ENCODE measurements at places on chromosomes 16 and 17. TPM values are rescaled to one million over a fixed set of nuclear protein-coding genes. Genes with fewer than 3 reads are reported as not detected.

The CIBAR2 gene
- total RNA-seq = not detected

The KRT39 gene
- total RNA-seq = not detected

The SLC25A10 gene
- total RNA-seq = 9.8 TPM

The TEKT1 gene
- not detected for total RNA-seq

The TMC5 gene
- 40.3 TPM for total RNA-seq

DNA sequence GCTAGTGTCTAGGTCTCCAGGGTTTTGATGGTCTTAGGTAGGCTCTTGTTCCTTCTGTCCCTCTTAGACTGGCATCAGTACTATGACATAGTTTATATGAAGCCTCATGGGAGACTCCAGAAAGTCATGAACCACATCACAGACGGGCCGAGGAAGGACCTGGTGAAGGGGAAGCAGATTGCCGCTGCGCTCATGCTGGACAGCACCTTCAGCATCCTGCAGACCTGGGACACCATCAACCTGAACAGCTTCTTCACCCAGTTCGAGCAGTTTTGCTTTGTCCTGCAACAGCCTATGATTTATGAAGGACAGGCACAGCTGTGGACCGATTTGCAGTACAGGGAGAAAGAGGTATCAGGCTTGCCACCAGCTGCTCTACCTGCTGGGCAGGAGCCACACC is 34.0 kb downstream of the RNF213 start:
- no peaks in the 10 kb centered on the region for H3K27me3 ChIP-seq
- no peak for DNase-seq
- no peak overlapping the region for H3K4me3 ChIP-seq
- no peaks in the 10 kb centered on the region for H3K4me1 ChIP-seq
- no peaks in the 10 kb centered on the region for H3K36me3 ChIP-seq

- no peak overlapping the region for H3K27ac ChIP-seq
- DNase-seq = no peak
- no peaks in the 10 kb centered on the region for H3K27me3 ChIP-seq
- H3K36me3 ChIP-seq = peaks cover 3% of the 10 kb centered on the region
- no peak overlapping the region for H3K4me3 ChIP-seq
Observed at GRCh38 chr16:28149011-28149888, 62.5 kb downstream of the XPO6 start.

- no peaks in the 10 kb centered on the region for H3K27me3 ChIP-seq
- DNase-seq = no peak
- peak overlapping the region; percentile 63 for H3K27ac ChIP-seq
- peak overlapping the region; percentile 49 for H3K4me3 ChIP-seq
- H3K4me1 ChIP-seq = peaks cover 5% of the 10 kb centered on the region
- no peaks in the 10 kb centered on the region for H3K36me3 ChIP-seq
Observed at GRCh38 chr17:58330538-58330996, 2.0 kb upstream of the TSPOAP1 start.

- peak overlapping the region; percentile 96 for H3K27ac ChIP-seq
- H3K4me1 ChIP-seq = peaks cover 27% of the 10 kb centered on the region
- H3K4me3 ChIP-seq = peak overlapping the region; percentile 100
- no peaks in the 10 kb centered on the region for H3K36me3 ChIP-seq
Observed at GRCh38 chr17:40064971-40065768, 2.4 kb downstream of the THRA start.

- no peak overlapping the region for H3K27ac ChIP-seq
- H3K4me1 ChIP-seq = no peaks in the 10 kb centered on the region
- H3K27me3 ChIP-seq = peaks cover 99% of the 10 kb centered on the region
Observed at GRCh38 chr16:1123525-1124230, 27.6 kb upstream of the C1QTNF8 start.

- H3K27me3 ChIP-seq = no peaks in the 10 kb centered on the region
- peak; percentile 63 for DNase-seq
- H3K27ac ChIP-seq = no peak overlapping the region
- H3K4me1 ChIP-seq = no peaks in the 10 kb centered on the region
- H3K36me3 ChIP-seq = no peaks in the 10 kb centered on the region
Observed at GRCh38 chr16:19071811-19072777, 4.7 kb downstream of the COQ7 start.

DNA sequence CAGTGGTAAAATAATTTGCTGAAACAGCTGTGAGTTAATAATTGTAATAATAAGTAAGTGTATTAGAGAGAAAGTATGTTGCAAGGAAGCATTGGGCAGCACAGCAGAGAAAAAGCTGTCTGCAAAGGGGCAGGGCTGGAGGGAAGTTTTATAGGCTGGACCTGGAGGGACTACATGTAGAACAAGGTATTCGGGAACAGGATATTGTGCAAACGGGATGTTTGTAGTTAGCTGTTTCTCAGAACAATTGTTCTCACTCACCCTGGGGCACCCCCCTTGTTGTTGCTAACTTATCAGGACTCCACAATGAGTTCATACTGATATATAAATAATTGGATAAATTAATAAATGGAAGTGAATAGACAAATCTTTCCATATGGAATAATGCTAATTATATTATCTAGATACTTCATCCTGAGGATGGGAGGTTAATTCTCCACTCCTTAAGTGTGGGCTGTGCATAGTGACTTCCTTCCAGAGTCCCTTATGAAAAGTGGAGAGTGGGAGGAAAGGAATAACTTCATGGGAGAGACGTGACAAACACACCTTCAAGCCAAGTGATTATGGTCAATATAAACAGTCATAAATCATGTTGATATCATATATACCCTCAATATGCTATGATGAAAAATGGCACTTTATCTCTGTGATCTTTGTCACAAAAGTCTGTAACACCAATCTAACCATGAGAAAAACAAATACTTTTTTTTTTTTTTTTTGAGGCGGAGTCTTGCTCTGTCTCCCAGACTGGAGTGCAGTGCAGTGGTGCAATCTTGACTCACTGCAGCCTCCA is 85.4 kb downstream of the PPM1E start:
- no peaks in the 10 kb centered on the region for H3K4me1 ChIP-seq
- no peak overlapping the region for H3K4me3 ChIP-seq
- H3K27me3 ChIP-seq = no peaks in the 10 kb centered on the region
- no peak overlapping the region for H3K27ac ChIP-seq

DNA sequence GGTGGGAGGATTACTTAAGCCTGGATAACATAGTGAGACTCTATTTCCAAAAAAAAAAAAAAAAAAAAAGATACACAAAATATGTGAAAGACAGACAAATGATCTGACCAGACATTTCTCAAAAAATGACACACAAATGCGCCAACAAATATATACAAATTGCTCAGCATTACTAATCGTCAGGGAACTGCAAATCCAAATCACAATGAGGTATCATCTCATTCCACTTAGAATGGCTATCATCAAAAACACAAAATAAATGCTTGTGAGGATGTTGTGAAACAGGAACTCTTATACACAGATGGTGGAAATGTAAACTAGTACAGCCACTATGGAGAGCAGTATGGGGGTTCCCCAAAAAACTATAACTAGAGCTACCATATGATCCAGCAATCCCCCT is 62.4 kb downstream of the STX8 start:
- no peak overlapping the region for H3K27ac ChIP-seq
- H3K4me1 ChIP-seq = no peaks in the 10 kb centered on the region
- no peaks in the 10 kb centered on the region for H3K27me3 ChIP-seq
- no peak overlapping the region for H3K4me3 ChIP-seq
- H3K36me3 ChIP-seq = no peaks in the 10 kb centered on the region
- DNase-seq = no peak

GRCh38 chr17:302300-302698 is 50.3 kb downstream of the RPH3AL start:
- no peak overlapping the region for H3K4me3 ChIP-seq
- no peak for DNase-seq
- no peaks in the 10 kb centered on the region for H3K4me1 ChIP-seq
- H3K27ac ChIP-seq = no peak overlapping the region
- H3K27me3 ChIP-seq = no peaks in the 10 kb centered on the region
- no peaks in the 10 kb centered on the region for H3K36me3 ChIP-seq

DNA sequence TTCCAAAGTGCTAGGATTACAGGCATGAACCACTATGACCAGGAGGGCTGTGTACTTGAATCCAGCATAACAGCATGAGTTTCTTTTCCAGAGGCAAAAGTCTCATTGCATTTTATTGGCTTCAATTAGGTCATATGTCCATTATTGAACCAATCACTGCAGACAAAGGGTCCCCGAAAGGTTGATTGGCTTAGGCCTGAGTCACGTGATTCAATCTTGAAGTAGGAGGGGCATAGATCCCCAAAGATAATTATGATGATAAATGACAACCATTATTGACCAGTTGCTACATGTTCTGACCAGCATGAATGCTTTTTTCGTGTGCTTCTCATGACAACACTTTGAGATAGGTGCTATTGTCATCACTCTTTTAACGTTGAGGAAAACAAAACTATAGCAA is 25.3 kb downstream of the CACNG3 start:
- no peaks in the 10 kb centered on the region for H3K36me3 ChIP-seq
- H3K27ac ChIP-seq = no peak overlapping the region
- DNase-seq = no peak
- H3K4me1 ChIP-seq = no peaks in the 10 kb centered on the region

DNA sequence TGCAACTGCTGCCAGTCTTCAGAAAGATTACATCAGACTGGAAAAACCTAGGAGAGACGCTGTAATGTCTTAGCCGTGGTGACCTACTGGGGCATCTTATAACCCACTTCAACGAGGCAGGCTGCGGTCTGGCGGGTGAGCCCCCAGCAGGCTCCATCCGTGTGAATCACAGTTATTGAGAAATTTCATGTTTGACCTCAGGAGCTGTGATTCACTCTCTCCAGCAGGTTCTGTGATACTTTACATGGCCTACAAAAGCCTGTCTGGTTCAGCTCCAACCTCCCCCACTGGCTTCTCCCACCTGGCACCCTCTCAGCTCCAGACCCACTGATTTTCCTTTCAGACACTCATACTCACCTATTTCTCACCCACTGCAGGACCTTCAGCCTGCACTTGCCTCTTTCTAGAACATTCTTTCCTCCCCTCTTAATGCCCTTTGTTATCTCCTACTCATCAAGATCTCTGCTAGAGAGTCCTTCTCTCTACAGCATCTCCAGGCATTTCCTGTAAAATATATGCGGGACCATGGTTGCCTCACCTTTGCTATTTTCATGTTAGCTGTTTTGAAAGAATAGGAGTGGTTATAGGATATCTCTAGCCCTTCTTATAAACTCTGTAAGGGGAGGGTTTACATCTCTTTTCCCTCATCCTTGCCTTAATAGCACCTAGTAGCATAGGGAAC is 227.9 kb downstream of the MAF start:
- H3K36me3 ChIP-seq = no peaks in the 10 kb centered on the region
- no peak overlapping the region for H3K4me3 ChIP-seq
- no peaks in the 10 kb centered on the region for H3K4me1 ChIP-seq
- DNase-seq = no peak
- H3K27ac ChIP-seq = no peak overlapping the region
- no peaks in the 10 kb centered on the region for H3K27me3 ChIP-seq
